ENCODE measurements at places on chromosomes 3 and 15. TPM values are rescaled to one million over a fixed set of nuclear protein-coding genes. Genes with fewer than 3 reads are reported as not detected.

Gene NRROS
- 40.6 TPM for total RNA-seq

Gene RBPMS2
- total RNA-seq: 0.10 TPM

Gene MYRIP
- not detected for total RNA-seq

Gene ZIC1
- total RNA-seq: not detected

Gene FOXB1
- 0.57 TPM for total RNA-seq

Gene QTRT2
- total RNA-seq: 38.3 TPM

Gene CEMIP
- not detected for total RNA-seq

Gene MFN1
- total RNA-seq: 36.3 TPM

Gene C2CD4A
- total RNA-seq: not detected

Gene IL5RA
- not detected for total RNA-seq

Gene B3GNT5
- total RNA-seq: 0.67 TPM

DNA sequence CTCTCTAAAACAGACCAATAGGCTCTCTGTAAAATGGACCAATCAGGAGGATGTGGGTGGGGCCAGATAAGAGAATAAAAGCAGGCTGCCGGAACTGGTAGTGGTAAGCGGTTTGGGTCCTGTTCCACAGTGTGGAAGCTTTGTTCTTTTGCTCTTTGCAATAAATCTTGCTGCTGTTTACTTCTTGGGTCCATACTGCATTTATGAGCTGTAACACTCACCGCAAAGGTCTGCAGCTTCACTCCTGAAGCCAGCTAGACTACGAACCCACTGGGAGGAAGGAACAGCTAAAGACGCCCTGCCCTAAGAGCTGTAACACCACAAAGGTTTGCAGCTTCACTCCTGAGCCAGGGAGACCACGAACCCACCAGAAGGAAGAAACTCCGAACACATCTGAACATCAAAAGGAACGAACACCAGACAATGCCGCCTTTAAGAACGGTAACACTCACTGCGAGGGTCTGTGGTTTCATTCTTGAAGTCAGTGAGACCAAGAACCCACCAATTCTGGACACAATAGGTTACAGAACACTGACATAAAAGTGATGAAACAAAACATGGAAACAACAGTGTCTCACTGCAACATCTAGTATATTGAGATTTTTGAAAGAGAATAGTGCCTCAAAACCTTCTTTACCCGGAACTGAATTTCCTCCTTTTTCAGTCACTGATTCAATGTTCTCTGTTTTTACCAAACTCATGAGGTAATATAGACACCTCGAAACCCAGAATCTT lies 28.8 kb upstream of the PLSCR2 start:
- peak; percentile 74 for DNase-seq
- H3K27ac ChIP-seq: peak overlapping the region; percentile 90
- peaks cover 10% of the 10 kb centered on the region for H3K27me3 ChIP-seq
- H3K4me1 ChIP-seq: peaks cover 19% of the 10 kb centered on the region

DNA sequence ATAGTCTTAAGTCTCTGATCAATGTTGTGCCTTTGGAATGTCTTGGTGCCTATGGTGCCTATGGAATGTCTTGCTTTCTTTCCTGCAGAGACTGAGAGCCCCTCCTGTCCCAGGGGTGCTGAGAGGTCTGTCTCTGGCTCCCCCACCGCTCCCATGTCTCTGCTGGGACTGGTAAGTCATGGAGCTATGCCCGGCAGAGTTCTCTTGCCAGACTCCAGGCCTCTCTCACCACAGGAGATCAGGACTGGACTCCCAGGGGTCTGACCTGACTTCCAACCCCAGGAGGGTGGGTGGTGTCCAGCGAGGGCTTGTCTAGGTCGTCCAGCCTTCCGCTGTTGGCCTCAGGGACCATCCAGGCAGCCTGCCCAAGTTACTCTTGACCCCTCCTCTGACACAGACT lies 14.0 kb upstream of the CYP11A1 start:
- H3K4me1 ChIP-seq: peaks cover 57% of the 10 kb centered on the region
- no peak overlapping the region for H3K4me3 ChIP-seq
- DNase-seq: no peak
- H3K27ac ChIP-seq: no peak overlapping the region
- H3K27me3 ChIP-seq: no peaks in the 10 kb centered on the region
- no peaks in the 10 kb centered on the region for H3K36me3 ChIP-seq

DNA sequence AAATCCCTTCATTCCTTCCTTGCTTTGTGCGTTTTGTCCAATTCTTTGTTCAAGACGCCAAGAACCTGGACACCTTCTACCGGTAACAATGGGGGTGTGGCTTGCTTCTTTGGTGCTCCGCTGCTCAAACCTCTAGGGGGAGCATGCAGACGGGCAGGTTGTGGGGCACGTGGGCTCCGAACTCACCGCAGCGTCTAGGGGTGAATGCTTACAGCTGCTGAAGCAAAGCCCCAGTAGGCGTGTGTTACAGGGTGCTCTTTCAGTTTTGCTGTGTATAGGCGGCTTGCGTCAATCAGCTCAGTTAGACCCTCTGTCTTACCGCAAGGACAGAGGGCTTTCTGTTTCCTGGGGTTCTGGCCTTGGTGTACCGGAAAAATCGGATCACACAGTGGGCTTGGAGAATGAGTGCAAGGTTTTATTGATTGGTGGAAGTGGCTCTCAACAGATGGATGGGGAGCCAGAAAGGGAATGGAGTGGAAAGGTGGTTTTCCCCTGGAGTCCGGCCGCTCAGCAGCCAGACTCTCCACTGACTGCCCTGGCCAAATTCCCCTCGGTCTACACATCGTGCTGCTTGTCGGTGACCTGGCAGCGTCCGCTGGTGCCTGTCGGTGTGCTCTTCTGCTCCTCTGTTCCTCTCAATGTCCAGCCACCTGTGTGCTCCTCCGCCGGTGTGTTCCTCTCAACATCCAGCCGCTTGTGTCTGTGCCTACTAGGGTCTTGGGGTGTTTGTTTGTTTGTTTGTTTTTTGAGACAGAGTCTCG lies 1.2 kb upstream of the LRRC34 start:
- peaks cover 40% of the 10 kb centered on the region for H3K4me1 ChIP-seq
- H3K36me3 ChIP-seq: peaks cover 8% of the 10 kb centered on the region
- H3K27ac ChIP-seq: peak overlapping the region; percentile 86
- peak overlapping the region; percentile 74 for H3K4me3 ChIP-seq
- peaks cover 20% of the 10 kb centered on the region for H3K27me3 ChIP-seq
- DNase-seq: peak; percentile 85

DNA sequence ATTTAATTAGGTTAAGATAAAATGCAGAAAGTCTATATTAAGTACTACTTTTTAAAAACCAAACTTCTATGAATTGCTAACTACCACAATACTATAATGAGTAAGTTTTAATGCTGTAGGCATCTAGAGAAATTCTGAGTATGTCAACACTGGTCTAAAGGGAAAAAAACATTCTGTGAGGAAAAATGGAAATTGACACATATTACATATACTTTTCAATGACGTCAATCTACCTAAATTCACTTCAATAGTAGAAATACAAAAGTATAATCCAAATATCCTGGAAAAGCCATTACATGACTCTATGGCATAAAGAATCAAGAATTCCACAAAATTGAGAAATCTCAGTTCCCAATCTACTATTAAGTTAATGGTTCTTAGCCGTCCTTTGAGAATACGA lies 2.2 kb downstream of the SECISBP2L start:
- H3K27ac ChIP-seq: no peak overlapping the region
- no peaks in the 10 kb centered on the region for H3K27me3 ChIP-seq
- peak overlapping the region; percentile 90 for H3K4me3 ChIP-seq
- no peak for DNase-seq

DNA sequence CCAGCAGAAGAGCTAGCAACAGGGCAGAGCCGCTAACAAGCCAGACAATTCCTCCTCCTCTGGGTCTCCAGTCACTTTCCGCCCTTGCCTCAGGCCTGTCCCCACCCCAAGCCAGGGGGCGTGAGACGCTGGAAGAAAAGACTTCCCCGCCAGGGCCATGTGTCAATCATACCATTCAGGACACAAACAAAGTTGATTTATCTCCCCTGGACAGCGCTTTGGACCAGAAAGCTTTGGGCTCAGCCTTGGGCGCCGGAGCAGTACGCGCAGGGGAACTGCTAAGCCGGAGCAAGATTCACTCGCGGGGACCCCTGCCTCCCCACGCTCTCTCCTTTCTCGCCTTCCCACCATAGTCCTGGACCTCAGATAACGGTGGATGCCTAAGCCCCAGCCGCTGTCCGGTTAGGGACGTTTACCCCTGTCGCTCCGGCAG lies 479 bp downstream of the LRRC2 start:
- DNase-seq: no peak
- H3K36me3 ChIP-seq: peaks cover 2% of the 10 kb centered on the region
- peak overlapping the region; percentile 21 for H3K27ac ChIP-seq
- peaks cover 14% of the 10 kb centered on the region for H3K4me1 ChIP-seq

GRCh38 chr3:171966533-171967136 lies 72.7 kb upstream of the FNDC3B start:
- no peak for DNase-seq
- no peaks in the 10 kb centered on the region for H3K27me3 ChIP-seq
- H3K36me3 ChIP-seq: no peaks in the 10 kb centered on the region
- no peak overlapping the region for H3K4me3 ChIP-seq

- no peaks in the 10 kb centered on the region for H3K36me3 ChIP-seq
- no peak for DNase-seq
- no peak overlapping the region for H3K4me3 ChIP-seq
- H3K27me3 ChIP-seq: no peaks in the 10 kb centered on the region
Measured at GRCh38 chr3:76352511-76353284, 567.3 kb upstream of the ZNF717 start.

DNA sequence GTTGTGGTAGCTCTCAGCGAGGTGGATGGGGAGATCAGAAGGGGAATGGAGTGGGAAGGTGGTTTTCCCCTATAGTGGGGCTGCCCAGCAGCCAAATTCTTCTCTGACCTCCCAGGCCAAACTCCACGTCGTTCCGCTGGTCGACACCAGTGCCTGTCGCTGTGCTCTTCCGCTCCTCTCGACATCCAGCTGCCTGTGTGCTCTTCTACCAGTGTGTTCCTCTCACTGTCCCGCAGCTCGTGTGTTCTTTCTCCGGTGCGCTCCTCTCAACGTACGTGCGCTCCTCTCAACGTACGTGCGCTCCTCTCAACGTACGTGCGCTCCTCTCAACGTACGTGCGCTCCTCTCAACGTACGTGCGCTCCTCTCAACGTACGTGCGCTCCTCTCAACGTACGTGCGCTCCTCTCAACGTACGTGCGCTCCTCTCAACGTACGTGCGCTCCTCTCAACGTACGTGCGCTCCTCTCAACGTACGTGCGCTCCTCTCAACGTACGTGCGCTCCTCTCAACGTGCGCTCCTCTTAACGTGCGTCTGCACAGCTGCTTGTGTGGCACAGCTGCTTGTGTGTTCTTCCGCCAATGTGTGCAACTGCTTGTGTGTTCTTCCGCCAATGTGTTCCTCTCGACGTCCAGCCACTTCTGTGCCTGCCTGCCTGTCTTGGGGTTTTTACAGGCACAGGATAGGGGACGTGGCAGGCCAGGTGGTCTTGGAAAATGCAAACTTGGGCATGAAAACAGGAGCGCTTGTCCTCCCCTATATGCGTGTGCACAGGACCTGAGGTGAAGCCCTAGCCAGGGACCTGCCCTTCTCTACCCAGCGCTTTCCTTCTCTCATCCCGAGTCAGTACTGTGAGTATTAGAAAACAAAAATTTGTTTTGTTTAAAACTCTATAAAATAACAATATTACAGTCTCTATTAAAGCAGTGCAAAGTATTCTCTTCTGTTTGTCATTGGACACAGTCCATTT lies 991.1 kb downstream of the GBE1 start:
- no peak for DNase-seq
- H3K4me3 ChIP-seq: no peak overlapping the region
- H3K27me3 ChIP-seq: no peaks in the 10 kb centered on the region
- no peaks in the 10 kb centered on the region for H3K36me3 ChIP-seq
- H3K4me1 ChIP-seq: no peaks in the 10 kb centered on the region

DNA sequence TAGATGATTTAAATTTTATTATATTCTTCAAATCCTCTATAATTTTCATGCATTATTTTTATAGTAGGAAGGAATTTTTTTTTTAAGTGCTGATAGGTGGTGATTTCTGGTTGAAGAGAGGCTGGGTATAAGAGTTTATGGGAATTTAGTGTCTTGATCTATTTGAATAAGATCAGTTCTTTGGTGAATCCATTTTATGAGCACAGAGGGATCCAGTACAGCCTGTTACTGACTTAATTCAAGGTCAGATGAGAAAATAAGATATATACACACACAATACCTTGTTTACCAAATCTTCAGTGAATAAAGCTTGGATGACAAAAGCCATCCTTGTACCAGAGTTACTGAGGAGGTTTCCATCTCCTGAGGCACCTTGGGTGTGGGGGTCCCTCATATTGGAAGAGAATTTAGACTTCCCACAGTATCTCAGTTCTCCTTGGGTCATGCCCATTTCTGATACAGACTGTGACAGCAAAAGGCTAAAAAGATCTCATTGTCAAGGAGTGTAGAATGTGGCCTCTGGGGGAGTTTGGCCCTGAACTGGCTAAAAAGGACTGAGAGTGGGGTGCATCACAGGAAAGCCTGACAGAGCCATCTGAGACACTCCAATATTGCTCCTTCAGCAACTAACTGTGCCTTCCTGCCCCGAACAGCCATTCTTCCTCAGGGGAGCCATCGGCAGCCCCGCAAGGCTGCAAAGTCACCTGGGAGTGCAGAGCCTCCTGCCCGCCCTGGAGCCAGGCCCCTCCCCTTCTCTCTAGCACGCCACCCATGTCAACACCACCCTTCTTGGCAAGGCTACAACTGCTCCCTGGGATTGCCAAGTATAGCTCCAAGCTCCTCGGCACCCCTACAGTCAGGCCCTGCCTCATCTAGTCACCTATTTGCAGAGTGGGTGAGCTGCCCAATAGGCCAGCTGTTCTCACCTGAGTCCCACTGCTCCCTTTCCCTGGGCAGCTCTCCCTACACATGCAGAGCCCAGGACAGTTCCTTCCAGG lies 43.1 kb upstream of the HACD2 start:
- no peaks in the 10 kb centered on the region for H3K4me1 ChIP-seq
- H3K4me3 ChIP-seq: no peak overlapping the region

GRCh38 chr15:99105514-99106341 lies 848 bp downstream of the SYNM start:
- peaks cover 14% of the 10 kb centered on the region for H3K4me1 ChIP-seq
- peaks cover 46% of the 10 kb centered on the region for H3K27me3 ChIP-seq
- no peaks in the 10 kb centered on the region for H3K36me3 ChIP-seq
- H3K4me3 ChIP-seq: peak overlapping the region; percentile 60

- H3K27ac ChIP-seq: no peak overlapping the region
- H3K36me3 ChIP-seq: no peaks in the 10 kb centered on the region
- no peaks in the 10 kb centered on the region for H3K4me1 ChIP-seq
- H3K4me3 ChIP-seq: no peak overlapping the region
Measured at GRCh38 chr3:106514431-106514830, 645.6 kb upstream of the CBLB start.

DNA sequence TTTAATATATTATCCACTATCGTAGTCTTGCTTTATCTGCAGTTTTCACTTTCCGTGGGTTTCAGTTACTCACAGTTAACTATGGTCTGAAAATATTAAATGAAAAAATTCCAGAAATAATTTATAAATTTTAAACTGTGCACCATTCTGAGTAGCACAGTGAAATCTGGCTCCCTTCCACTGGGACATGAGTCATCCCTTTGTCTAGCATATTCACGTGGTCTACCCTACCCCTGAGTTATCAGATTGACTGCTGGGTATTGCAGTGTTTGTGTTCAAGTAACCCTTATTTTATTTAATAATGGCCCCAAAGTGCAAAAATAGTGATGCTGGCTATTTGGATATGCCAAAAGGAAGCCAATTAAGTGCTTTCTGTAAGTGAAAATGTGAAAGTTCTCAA lies 539.5 kb upstream of the AGTR1 start:
- no peak overlapping the region for H3K27ac ChIP-seq
- H3K4me3 ChIP-seq: no peak overlapping the region
- H3K36me3 ChIP-seq: no peaks in the 10 kb centered on the region
- no peaks in the 10 kb centered on the region for H3K27me3 ChIP-seq
- no peaks in the 10 kb centered on the region for H3K4me1 ChIP-seq

GRCh38 chr15:91965501-91966193 lies 112.1 kb downstream of the SLCO3A1 start:
- H3K27me3 ChIP-seq: no peaks in the 10 kb centered on the region
- H3K4me1 ChIP-seq: peaks cover 20% of the 10 kb centered on the region
- H3K4me3 ChIP-seq: no peak overlapping the region
- DNase-seq: no peak
- H3K27ac ChIP-seq: no peak overlapping the region
